ENCODE measurements at places on chromosomes 7 and 10.

GRCh38 chr7:80294346-80294745 lies 159.7 kb downstream of the GNAI1 start:
- H3K4me1 ChIP-seq, result no peaks in the 10 kb centered on the region
- no peak for DNase-seq
- H3K27me3 ChIP-seq, result no peaks in the 10 kb centered on the region
- no peak overlapping the region for H3K4me3 ChIP-seq
- H3K36me3 ChIP-seq, result peaks cover 7% of the 10 kb centered on the region
- no peak overlapping the region for H3K27ac ChIP-seq

- DNase-seq, result no peak
- H3K4me1 ChIP-seq, result no peaks in the 10 kb centered on the region
- no peak overlapping the region for H3K27ac ChIP-seq
Observed at GRCh38 chr10:103929381-103929921, 11.5 kb upstream of the STN1 start.

DNA sequence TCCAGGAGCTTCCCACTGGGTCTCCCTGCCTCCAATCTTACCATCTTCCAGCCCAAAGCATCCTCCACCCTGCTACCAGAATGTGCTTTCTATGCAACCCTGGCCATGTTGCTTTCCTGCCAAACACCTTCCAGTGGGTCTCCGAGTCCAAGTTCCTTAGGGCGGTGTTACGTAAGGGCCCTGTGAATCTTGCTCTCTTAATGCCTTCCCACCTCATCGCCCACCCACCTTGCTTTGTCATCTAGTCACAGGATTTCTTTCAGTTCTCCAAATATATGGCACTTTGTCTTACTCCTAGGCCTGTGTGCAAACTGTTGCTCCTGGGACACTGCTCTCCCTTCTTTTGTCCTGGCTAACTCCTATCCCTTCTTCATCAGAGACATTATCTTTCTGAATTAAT lies 344.5 kb downstream of the RPS24 start:
- H3K4me1 ChIP-seq, result no peaks in the 10 kb centered on the region
- no peak overlapping the region for H3K4me3 ChIP-seq
- H3K27me3 ChIP-seq, result no peaks in the 10 kb centered on the region
- H3K36me3 ChIP-seq, result no peaks in the 10 kb centered on the region

- no peaks in the 10 kb centered on the region for H3K4me1 ChIP-seq
- no peak overlapping the region for H3K27ac ChIP-seq
- peaks cover 5% of the 10 kb centered on the region for H3K27me3 ChIP-seq
- DNase-seq, result no peak
Observed at GRCh38 chr7:66036382-66036781, 39.2 kb upstream of the ASL start.

- H3K36me3 ChIP-seq, result no peaks in the 10 kb centered on the region
- H3K4me3 ChIP-seq, result no peak overlapping the region
- H3K27ac ChIP-seq, result no peak overlapping the region
- no peaks in the 10 kb centered on the region for H3K27me3 ChIP-seq
- DNase-seq, result no peak
Observed at GRCh38 chr7:126685018-126685573, 567.6 kb downstream of the GRM8 start.

All from activated T-cell treated with anti-CD3 and anti-CD28 coated beads, Interleukin-2, amount 50 U/mL, for 72 hours (primary cell).